Hippocampal formation (tissue), 2 donors: ENCODE measurements at places on chromosomes 5 and 9.

- no peak for DNase-seq
Observed at GRCh38 chr5:140020601-140021177, 22.4 kb downstream of the NRG2 start.

GRCh38 chr5:60184606-60185005 is 291.1 kb upstream of the PDE4D start:
- DNase-seq = no peak

DNA sequence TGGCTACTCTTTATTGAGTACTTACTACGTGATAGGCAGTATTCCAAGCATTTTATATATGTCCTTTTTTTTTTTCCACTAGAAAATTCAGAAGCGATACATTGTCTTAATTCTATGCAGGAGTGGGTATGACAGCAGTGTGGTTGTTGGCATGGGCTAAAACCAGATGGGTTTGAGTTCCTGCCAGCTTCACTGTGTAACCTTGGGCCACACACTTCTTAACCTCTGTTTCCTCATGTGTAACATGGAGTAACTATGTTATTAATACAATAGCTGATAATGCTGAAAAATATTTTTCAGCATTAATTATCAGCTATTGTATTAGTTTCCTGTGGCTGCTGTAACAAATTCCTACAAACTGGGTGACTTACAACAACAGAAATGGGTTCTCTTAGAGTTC is 12.0 kb downstream of the SNX18 start:
- no peak for DNase-seq

GRCh38 chr9:12183321-12183720 is 509.9 kb upstream of the TYRP1 start:
- no peak for DNase-seq

DNA sequence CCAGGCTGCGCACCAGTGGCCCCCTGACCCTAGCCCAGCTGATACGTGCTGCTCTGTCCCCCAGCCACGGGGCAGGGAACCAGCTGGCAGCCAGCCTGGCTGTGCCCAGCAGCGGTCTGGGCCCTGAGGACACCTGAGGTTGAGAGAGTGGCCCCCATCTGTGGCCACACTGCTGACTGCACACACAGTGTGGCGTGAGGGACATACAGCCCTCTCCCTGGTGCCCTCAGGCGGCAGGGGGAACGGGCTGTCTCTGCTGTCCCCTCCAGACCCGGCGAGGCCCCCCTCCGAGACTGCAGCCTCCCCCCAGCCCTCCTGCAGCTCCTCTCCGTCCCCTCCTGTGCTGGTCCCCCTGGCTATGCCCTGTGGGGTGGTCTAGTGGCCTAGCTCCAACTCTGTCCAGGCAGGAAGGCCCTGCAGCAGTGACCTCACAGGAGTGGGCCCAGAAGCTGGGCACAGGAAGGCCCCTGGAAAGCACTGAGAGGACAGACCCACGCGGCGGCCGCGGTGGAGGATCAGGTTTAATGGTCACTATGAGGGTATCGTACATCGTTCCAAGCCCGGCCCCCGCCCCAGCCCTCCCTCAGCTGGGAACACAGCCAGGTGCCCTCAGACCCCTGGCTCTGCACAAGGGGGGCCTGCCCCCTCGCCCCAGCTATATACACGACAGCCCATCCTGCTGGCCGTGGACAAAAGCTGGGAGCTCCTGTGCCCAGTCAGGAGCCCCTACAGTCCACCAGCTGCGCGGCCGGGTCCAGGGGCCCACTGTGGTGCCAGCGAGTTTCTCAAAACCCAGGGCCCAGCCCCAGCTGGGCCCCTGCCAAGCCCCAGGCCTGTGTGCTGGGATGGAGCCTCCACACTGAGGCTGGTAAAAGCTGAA is 6.8 kb upstream of the ENTPD8 start:
- DNase-seq = no peak

DNA sequence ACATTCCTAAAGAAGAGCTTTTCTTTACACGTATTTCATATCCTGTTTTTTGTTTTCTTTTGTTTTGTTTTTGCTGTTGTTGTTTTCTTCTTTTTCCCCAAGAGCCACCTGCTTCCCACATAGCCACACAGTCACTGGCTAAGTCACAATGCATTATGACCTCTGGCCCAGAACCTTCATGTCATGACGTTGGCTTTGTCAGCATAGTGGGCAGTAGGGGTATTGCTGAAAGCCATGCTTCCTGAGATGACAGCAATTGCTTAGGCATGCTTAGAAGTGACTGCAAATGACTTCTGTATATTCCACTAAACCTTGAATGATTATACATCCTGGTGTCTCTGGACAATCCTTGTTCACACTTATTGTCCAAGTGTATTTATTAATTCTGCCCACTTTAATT is 375.8 kb downstream of the TAF11L14 start:
- DNase-seq = no peak

DNA sequence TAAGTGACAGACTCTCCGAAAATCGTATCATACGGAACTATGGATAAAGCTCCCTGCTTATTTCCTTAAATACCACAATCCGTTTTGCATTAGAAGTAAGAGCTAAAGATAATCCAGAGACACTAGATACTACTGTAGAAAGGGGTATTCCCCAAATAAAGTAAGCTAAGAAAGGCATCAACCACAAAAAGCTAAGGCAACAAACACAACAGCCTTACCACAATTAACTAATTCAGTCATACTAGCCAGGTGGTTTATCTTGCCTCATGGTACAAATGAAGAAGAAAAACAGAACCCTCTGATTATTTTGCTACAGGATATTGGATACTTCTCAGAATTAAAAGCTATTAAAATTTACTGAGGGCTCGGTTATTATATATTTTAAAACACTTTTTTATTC is 14.1 kb downstream of the ERP44 start:
- no peak for DNase-seq

DNA sequence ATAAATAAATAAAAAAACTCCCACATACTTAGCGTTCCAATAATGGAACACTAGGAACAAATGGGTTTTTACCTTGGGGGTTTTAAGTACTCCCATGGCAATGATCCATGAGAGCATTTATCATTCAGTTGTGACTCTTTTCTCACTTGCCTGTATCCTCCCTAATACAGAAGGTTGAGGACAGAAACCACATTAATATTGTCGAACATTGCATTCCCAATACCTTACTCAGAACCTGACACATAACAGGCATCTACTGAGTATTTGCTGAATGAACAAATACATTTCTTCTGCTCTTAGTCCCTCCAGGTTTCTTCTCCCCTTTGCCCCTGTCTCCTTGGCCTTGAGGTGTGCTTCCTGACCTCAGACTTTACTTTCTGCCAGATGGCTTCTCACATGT is 175.9 kb downstream of the CEMIP2 start:
- no peak for DNase-seq

DNA sequence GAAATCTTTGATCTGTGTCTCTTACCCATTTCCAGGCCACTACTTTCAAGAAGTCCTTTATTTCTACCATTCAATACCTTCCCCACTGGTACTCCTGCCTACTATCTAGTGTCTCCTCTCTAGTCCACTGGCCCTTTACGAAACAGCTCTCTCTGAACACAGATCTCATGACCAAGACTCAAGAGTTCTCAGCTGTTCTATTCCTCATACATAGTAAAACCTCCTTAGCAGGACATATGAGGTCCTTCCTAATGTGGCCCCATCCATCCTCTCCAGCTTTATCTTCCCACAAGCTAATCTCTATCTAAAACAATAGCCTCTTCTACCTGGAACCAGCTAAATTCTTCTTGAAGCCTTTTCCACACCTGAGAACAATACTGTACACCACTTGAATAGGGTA is 2.6 kb downstream of the TEX10 start:
- DNase-seq = no peak

GRCh38 chr9:96014078-96014477 is 138.6 kb downstream of the ERCC6L2 start:
- DNase-seq = no peak

DNA sequence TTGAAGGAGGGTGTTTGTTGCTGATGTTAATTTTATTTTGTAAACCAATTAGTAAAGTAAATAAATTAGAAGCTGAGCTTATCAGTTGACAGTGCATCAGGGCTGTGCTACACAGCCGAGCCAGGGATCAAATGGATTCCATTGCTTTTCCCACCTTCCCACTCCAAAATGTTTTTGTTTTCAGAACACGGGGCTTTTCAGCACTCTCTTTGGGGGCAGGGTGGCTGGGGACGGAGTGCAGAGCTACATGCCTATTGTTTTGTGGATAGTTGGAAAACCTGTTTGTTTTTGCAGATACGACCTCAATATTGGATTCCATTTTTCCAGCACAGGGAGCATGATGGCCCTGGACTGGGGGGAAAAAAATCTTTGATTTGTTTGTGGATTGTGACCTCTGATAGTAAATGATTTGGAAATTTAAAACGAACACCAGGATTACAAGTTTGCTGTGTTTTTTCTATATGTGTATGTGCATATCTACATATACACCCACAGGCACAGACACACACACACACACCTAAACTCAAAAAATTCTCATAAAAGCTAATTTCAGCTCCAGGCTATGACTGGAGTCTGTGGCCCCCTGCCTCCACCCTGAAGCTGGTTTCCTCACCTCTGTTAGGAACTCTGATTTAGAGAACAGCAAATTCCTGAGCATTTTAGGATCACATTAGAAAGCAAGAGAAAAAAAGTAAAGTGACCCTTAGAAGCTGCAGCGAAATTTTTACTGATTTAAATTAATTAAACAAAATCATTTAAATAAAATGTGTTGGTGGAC is 371.7 kb upstream of the IRX2 start:
- DNase-seq = no peak

DNA sequence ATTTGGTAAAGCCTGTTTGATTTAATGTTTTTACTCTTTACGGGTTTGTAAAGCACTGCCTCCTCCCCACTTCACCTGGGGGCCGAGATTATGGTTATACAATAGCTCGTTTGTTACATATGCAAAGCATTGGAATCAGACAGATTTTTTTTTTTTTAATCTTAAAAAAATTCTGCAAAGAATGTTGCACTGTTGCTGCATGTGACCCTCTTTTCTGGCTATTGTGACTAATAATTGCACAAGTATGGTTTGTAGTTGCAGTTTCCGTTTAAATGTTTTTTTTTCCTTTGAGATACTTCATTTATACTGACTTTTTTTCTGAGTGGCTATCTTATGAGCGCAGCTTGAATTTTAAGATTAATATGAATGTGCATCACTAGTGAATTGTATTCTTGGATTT is 165.3 kb downstream of the KDM4C start:
- DNase-seq = no peak

GRCh38 chr5:133108481-133108921 is 56.7 kb downstream of the HSPA4 start:
- DNase-seq = no peak

DNA sequence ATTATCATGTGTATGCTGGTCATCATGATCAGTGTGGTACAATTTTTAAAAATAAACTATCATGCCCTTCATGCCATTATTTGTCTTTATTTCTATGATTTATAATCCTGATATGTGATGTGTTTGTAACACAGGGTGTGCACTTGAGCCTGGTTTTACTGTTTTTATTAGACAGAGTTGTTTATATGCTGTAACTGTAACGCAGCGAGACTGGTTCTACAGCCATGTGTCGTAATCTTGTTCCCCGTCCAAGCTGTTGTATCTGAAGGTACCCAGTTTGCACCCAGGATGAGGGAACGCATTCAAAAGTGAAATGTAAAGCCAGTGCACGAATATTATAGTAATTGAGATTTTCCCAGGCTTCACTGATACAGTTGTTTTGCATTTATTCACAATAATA is 28.2 kb downstream of the SNX18 start:
- DNase-seq = no peak

- DNase-seq = no peak
Observed at GRCh38 chr9:123406691-123407216, 50.8 kb downstream of the CRB2 start.

GRCh38 chr5:179455320-179455719 is 95.0 kb upstream of the RUFY1 start:
- no peak for DNase-seq

DNA sequence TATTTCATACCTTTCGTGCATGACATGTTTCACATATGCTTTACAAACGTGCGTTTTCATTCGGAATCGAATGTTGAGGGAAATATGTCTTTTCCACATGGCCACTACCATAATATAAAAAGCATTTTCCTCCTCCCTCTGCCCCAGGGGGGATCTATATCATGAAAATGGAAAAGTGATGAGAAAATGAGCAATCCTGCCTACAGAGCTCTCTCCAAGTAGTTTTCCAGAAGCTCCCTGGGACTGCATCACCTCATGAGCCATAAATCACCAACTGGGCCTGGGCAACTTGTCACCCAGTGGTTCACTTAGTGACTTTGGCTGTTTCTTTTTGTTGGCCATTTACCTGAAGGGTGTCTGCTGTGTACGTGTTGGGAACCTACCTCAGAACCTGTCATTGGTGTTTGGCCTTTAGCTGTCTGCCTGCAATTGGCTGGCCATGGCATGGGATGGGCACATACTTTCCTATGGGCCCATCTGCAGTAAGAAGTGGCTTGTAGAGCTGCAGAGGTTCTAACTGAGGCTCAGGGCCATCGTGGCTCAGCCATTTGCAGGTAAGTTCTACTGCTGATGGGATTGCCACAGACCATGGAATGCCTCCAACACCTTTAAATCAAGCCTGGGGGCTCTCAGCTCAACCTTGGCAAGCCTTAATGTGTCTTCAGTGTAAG is 9.5 kb upstream of the TIFAB start:
- no peak for DNase-seq

DNA sequence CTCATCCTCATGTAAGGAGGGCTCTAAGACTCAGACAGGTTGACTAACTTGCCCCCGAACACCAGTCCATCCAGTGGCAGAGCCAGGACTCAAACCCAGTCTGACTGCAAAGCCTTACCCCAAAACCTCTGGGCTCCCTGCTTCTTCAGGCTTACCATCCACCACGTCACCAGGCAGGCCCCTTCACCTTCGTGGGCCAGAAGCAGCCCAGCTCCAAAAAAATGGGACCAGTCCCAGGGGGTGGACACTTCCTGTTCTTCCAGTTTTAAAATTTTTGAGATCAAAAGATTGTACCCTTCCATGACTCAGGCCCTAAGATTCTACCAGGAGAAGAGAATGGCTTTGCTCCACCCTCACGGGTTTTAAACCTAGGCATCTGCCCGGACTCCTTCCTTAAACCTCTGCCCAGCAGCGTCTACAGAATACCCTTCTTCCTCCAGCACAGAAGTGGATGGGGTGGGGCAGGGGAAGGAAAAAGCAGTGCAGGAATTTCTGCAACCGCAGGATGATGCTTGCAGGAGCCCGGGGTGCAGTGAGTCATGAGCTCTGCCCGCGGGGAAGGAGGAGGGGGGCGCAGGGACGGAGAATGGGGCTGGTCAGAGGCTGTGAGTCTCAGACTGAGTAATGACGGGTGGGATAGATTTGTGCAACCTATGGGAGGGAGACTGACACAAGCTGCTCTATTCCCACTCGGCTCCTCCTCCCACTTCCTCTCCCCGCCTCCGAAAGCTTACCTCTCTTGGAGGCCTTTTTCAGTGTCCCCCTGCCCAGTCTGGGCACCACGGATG is 50.4 kb upstream of the STXBP1 start:
- no peak for DNase-seq
